Hematopoietic multipotent progenitor cell (in vitro differentiated cells): ENCODE measurements at places on chromosomes 16 and 17.

DNA sequence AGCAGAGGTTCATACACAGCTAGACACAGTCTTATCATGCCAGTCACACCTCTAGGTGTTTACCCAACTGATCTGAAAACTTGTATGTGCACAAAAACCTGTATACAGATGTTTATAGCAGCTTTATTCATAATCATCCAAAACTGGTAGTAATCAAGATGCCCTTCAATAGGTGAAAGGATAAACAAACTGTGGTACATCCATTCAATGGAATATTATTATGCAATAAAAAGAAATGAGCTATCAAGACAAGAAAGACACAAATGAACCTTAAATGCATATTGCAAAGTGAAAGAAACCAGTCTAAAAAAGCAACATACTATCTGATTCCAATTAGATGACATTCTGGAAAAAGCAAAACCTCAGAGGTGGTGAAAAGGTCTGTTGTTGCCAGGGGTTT, 47.6 kb upstream of the CNEP1R1 start:
- DNase-seq: no peak

DNA sequence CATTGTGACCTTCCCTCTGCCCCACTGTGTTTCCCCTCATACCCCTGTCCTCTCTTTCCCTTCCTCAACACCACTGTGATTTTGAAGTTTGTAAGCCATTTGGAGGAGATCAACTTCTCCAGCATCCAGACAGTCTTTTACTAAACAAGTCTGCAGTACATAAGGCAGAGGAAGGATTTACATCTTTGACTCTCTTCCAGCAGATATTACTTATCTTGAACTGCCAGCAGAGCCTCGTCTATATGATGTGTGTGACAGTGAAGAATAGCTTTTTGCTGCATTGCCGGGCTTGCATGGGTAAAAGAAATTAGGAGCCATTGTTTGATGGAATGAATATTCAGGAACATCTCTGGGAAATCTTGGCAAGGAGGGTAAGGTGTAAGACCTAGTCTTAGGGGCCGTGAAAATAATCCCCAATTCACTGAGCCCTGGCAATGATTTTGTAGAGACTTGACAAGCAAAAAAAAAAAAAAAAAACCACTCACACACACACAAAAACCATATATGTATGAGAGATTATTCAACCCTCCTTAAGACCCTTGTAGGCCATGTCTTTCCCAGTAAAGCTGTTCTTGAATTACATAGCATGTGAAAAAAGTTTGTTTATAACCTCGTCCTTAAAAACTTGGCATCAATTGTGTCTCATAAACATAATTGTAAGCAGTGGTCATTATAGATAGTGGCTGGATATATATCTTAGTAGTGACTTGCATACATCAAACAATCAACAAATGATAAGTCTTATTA, 903.9 kb downstream of the CDH11 start:
- DNase-seq: no peak

- peak; percentile 56 for DNase-seq
Measured at GRCh38 chr16:88651276-88651988, 579 bp upstream of the CYBA start.

GRCh38 chr17:81966343-81967243, 5.6 kb upstream of the NOTUM start:
- DNase-seq: peak; percentile 69

DNA sequence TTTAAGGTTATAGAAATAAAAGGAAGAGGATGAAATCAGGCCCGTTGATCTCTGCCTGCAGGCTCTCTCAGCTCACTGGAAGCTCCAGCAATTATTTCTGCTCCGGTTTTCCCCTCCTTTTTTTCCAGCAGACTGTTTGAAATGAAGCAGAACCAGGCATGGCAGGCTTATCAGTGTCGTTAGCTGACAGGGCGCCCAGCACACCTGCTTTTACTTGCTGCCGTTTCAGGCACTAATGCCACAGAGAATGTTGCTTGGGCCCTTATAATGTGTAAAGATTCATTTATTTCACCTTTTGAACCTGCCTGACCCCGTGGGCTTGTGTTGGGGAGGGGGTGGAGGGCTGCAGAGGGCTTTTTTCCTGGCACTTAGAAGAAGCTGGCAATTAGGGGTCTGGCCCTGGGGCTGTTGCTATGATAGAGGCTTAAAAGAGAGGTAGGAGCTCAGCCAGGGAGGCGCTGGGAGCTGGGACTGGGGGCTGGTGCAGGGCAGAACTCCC, 108.1 kb downstream of the IRX3 start:
- no peak for DNase-seq

DNA sequence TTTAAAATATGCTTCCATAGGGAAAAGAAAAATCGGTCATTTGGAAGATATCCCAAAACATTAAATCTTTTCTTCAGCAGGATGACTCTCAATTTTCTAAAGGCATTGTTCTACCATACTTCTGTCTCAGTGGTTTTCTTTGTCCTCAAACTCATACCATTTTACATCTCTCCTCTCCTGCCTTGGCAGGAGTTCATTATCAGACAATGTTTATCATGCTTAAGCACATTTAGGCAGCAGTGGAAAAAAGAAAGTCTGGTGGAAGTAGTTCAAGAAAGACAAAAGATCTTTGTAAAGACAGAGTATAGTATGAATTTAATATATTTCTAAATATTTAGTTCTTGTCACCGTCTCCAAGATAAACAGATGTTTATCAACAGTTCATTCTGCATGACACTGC, 68.2 kb downstream of the CDK12 start:
- DNase-seq: peak; percentile 54

- DNase-seq: no peak
Measured at GRCh38 chr17:77676237-77676661, 282.3 kb upstream of the TNRC6C start.

DNA sequence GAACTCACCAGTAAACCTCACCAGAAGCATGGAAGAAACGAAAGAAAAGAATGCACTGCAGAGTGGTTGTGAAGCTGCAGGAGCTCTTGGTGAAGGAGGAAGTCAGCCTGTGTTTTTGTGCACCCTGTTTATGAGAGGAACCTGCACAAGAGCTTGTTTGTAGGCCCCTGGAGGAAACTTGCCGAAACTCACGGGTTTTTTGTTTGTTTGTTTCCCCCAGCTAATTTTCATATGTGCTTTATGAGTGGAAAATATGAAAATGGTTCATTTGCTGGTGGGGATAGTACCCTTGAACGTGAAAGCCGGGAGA, 222.7 kb downstream of the C16orf95 start:
- no peak for DNase-seq

DNA sequence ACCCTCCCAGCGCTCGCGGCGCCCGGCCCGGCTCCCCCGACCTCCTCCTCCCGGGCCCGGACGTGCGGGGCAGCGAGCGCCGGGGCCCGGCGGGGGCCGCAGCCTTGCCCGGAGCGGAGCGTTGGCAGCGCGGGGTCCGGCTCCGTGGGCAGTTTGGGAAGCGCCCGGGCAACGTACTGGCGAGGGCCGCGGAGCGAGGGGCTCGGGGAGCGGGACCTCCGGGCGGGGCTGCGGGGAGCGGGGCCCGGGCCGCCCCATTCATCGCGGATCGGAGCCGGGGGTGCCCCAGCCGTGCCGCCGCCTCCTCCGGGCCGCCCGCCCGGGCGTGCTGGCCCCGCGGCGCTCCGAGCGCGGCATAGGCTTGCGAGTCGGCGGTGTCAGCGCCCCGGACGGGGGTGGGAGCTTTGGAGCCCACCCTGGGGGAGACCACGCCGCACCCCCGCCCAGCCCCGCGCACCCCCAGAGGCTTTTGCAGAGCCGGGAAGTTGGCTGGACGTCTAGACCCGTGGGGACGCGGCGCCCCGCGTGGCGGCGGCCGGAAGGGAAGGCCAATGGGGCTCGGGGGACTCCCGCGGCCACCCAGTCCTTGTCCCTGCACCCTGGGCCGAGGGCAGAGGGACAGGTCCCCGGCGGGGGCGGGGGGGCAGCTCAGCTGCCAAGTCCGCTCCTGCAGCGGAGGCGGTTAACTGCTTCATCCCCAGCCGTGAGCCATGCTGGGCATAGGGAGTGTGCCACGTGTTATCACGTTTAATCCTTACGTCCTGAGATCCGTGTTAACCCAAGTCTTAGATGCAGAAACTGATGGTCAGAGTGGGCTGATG, 852 bp downstream of the ZNF469 start:
- DNase-seq: peak; percentile 16

DNA sequence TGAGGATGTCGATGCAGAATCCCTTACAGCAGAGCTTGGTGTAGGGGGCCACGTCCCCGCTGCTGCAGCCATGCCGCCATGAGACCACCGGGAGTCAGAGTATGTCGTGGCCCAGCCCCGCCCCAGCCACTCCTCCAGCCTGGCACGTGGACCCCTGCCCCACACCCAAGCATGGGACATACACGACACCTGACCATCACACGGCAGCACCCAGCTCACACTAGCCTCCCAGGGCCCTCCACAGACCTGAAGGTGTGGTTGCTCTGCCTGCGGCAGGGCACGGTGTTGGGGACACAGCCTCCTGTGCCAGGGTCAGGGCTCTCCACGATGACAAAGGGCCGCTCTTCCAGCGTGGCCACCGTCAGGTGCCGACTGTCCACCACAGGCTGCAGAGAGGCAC, 9.4 kb downstream of the GRIN2C start:
- DNase-seq: no peak

GRCh38 chr16:85462714-85463611, 150.2 kb upstream of the GSE1 start:
- DNase-seq: no peak

GRCh38 chr17:16950488-16950887, 21.4 kb downstream of the TNFRSF13B start:
- no peak for DNase-seq

- no peak for DNase-seq
Measured at GRCh38 chr17:69457603-69458002, 43.1 kb downstream of the MAP2K6 start.

DNA sequence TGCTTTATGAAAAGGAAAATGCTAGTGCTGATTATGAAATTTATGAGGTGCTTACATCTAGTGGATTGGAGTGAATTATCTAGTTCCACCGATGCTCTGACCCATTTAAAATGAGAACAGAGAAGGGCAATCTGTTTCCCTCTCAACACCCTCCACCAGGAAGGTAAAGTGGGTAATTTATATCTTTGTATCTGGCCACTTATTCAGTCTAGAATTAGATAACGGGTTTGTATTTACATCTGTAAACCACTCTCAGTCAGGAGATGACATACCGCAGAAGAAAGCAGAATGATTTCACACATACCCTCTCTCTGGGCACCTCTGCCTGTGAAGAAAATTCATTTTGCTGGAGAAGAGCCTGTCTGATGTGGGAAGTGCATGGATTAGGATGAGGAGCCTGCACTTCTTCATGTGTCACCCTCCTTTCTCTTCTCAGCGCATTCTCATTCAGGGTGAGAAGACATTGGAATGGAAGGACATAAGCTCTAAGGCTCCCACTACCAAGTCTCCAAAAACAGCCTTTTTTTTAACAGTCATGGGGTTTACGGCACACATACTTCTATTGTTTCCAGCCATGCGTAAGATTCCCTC, 646.7 kb upstream of the SALL1 start:
- no peak for DNase-seq

DNA sequence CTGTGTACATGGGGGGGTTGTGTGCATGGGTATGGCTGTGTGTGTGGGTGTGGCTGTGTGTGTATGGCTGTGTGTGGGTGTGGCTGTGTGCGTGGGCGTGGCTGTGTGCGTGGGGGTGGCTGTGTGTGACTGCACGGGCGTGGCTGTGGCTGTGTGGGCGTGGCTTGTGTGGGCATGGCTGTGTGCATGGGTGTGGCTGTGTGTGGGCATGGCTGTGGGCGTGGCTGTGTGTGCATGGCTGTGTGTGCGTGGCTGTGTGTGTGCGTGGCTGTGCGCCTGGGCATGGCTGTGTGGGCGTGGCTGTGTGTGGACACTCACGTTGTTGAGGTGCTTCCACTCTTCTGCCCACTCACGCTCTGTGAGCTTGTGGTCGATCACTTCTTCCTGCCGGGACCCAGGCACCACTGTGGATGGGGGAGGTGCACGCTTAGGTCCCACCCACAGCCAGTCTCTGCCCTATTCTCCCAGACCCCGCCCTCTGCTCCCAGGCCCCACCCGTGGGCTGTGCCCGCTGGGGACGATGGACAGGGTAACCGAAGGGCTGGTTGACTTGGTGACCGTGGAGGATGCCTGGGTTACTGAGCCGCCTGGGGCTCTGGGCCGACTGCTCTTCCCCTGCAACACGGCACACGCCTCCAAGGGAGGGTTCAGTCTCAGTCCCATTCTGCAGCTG, 16.0 kb upstream of the PABPN1L start:
- DNase-seq: no peak

DNA sequence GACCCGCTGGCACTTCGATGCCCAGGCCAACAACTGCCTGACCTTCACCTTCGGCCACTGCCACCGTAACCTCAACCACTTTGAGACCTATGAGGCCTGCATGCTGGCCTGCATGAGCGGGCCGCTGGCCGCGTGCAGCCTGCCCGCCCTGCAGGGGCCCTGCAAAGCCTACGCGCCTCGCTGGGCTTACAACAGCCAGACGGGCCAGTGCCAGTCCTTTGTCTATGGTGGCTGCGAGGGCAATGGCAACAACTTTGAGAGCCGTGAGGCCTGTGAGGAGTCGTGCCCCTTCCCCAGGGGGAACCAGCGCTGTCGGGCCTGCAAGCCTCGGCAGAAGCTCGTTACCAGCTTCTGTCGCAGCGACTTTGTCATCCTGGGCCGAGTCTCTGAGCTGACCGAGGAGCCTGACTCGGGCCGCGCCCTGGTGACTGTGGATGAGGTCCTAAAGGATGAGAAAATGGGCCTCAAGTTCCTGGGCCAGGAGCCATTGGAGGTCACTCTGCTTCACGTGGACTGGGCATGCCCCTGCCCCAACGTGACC, 5.0 kb downstream of the WFIKKN2 start:
- no peak for DNase-seq

GRCh38 chr17:752620-753219, 656 bp upstream of the GEMIN4 start:
- no peak for DNase-seq

- DNase-seq: no peak
Measured at GRCh38 chr17:44220213-44221083, 973 bp upstream of the UBTF start.

DNA sequence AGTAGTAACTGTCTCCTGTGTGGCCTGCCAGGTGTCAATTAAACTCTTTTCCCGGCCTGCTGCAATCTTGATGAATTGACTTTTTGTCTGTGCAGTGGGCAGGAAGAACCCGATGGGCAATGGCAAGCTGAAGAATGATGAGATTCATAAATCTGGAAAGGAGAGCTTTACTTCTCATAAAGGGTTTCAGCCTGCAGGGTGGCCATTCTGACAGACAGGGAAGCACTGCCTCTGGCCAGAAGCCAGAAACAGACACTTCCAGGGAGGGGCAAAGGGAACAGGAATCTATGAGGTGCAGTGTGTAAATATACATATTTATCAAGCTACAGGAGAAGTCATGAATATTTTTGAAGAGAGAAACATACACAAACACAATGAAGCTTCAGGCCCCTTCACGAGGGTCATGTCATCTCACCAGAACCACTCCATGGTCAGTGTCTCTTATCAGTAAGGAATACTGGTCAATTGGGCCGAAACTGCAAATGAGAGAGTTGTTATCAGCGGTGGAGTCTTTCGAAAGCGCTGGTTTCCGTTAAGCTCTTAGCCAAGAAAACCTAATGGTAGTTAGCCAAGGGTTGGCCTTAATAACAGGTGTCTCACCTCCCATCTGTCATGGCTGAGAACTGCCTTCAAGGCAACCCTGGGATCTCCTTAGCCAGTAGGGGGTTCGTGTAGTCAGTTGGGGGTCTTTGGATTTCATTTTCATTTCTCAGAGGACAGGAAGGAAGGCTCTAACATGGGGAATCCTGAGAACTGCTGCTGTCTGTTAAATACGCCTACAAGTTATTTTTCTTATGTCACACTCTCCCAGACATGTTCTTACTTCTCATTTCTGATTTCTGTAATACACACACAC, 1.2 kb upstream of the NARF start:
- DNase-seq: no peak
